ENCODE measurements at places on chromosomes 13 and 19. TPM values are rescaled to one million over a fixed set of nuclear protein-coding genes. Genes with fewer than 3 reads are reported as not detected.

- DNase-seq: no peak
Measured at GRCh38 chr13:24013189-24013588, 115.9 kb upstream of the C1QTNF9B start.

GRCh38 chr19:17323964-17324332 lies 10.7 kb downstream of the ANO8 start:
- no peak for DNase-seq

DNA sequence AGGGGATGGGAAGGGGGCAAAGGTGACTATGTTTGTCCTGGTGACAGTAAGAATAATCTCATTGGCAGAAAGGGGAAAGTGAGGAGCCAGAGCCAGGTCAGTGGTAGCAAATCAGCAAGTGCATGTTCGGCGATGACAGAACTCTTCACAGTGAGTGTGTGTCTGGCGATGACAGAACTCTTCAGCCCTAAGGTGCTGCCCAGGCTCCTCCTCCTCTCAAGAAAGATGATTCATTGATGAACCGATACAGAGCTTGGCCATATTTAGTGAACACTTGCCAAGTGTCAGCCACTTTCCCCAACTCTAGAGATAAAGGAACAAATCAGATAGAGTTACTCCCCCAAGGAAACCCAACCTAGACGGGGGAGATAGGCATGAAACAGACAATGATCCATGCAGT lies 199.3 kb upstream of the UBL3 start:
- DNase-seq: no peak

DNA sequence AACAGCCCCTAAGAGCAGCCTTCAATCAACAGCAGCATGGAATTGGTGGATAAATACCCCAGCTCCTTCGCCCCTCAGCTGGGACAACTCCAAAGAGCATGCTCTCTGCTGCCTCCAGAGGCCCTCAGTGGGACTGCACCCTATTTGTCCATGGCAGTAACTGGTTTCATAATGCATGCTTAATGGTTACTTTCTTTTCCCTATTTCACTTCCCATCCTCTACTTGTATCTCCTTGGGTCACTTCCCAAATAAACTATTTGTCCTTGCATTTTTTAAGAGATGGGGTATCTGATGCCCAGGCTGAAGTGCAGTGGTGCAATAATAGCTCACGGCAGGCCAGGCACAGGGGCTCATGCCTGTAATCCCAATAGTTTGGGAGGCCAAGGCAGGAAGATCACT lies 13.5 kb upstream of the TPM4 start:
- peak; percentile 88 for DNase-seq

GRCh38 chr13:61275251-61275650 lies 140.4 kb downstream of the PCDH20 start:
- DNase-seq: no peak

DNA sequence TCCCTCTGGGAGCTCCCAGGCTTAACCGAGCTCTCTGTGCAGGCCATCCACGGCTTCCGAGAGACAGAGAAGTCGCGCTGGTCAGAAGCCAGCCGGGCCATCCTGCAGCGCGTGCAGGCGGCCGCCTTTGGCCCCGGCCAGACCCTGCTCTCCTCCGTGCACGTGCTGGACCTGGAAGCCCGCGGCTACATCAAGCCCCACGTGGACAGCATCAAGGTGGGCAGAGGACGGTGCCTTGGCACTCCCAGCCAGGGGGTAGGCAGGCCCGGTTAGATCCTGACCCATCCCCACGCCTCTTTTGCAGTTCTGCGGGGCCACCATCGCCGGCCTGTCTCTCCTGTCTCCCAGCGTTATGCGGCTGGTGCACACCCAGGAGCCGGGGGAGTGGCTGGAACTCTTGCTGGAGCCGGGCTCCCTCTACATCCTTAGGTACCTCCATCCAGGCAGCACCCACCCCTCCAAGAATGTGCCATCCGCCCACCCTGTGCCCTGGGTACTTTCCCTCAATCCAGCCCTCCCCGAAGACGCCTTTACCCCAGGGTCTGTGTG lies 1.5 kb downstream of the PSPN start:
- peak; percentile 30 for DNase-seq

DNA sequence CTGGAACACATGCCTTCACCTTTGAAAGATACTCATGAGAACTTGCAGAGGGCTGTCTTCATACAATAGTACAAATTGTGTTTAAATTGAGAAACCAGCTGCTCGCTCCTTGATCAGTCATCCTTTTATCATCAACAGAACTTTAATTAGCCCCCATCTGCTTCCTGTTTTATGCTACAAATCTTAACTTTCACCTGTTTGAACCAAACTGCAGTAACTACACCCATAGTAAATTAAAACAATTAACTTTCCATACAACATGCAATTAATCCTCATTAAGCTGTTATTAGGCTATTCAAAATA lies 85.2 kb downstream of the FOXO1 start:
- peak; percentile 57 for DNase-seq

DNA sequence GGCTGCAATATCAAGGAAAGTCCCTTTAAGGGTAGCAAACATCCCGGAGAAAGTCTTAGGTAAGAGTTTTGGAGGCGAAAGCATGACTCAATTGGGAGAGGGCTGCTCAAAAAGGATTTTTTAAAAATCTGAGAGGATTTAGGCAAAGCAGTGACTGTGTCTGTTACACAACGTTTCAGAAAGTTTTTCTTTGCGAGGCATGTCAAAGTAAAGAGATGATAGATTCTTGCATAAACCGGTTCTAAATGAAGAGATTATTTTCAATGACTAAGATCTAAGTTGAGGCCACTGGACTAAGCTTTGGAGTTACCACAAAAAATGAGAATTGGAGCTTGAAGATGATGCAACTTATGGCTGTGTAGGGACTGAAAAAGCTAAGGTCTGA lies 43.7 kb upstream of the ENOX1 start:
- no peak for DNase-seq

DNA sequence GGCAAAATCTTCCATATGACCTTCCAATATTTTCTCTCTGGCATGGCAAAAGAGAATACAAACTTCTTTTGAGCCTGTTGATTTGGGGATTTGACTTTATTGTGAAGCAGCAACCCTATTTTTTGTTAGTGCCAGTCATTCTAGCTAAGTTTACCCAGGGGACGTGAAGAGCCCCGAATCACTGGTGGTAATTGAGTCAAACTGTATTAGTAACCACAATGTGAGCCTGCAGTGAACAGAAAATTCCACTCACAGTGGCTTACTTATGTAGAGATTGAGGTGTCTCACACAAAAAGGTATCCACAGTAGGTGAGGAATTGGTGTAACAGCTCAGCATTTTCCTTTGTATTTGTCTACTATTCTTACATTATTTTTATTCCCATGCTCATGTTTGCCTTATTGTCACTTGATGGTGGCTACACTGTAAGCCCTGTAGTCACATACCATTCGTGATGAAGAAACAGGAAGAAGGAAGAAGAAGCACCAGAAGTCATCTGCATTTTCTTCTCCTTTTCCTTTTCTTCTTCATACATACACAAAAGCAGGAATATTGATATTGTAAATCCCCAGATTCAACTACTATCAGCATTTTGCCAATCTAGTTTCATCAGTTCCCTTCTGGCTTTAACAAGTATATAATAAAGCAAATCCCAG lies 33.3 kb upstream of the MYCBP2 start:
- DNase-seq: no peak

GRCh38 chr13:46478651-46479050 lies 74.3 kb upstream of the LRCH1 start:
- no peak for DNase-seq

GRCh38 chr19:42850981-42851717 lies 28.4 kb downstream of the PSG1 start:
- no peak for DNase-seq

- no peak for DNase-seq
Measured at GRCh38 chr19:19278315-19278714, 5.2 kb upstream of the TM6SF2 start.

- peak; percentile 40 for DNase-seq
Measured at GRCh38 chr19:19711934-19712828, 20.7 kb downstream of the ZNF14 start.

- DNase-seq: no peak
Measured at GRCh38 chr13:54643863-54644262, 1615.2 kb downstream of the OLFM4 start.

- peak; percentile 71 for DNase-seq
Measured at GRCh38 chr13:78241278-78241919, 322.8 kb upstream of the EDNRB start.

- no peak for DNase-seq
Measured at GRCh38 chr13:46687810-46688209, 109.2 kb downstream of the ESD start.

- DNase-seq: no peak
Measured at GRCh38 chr19:3319643-3320353, 46.6 kb upstream of the NFIC start.

DNA sequence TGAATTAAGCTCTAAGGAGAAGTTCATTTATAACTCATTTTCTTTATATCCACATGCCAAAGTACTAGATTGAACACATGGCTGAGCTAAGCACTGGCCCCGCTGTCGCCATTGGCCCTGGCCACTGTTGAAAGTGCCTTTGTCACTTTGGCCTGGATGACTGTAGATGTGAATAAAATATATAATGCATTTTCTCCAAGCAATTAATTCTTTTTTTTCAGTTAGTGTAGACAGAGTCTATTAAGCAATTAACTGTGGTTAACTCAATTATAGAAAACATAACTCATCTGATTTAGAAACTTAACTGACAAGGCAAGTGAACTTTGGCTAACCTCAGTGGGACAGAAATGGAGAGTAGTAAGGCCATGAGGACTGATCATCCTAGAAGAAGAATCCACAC lies 965.6 kb downstream of the EFNB2 start:
- DNase-seq: no peak

- DNase-seq: peak; percentile 86
Measured at GRCh38 chr19:3125900-3126524, 9.8 kb upstream of the GNA15 start.

- DNase-seq: no peak
Measured at GRCh38 chr13:110396476-110396875, 89.4 kb downstream of the COL4A2 start.

GRCh38 chr13:77351315-77351714 lies 24.4 kb upstream of the MYCBP2 start:
- no peak for DNase-seq

ZNF93 gene
- 14.3 TPM for total RNA-seq

TPRX1 gene
- not detected for total RNA-seq

KLK4 gene
- total RNA-seq: not detected

PLPPR3 gene
- total RNA-seq: not detected

SCGB2B2 gene
- not detected for total RNA-seq

MEIS3 gene
- total RNA-seq: 11.2 TPM

INAFM1 gene
- total RNA-seq: 4.6 TPM

PROZ gene
- total RNA-seq: not detected

CDX2 gene
- not detected for total RNA-seq
